Left cardiac atrium (tissue), 4 donors: ENCODE measurements at places on chromosomes 16 and 17.

DNA sequence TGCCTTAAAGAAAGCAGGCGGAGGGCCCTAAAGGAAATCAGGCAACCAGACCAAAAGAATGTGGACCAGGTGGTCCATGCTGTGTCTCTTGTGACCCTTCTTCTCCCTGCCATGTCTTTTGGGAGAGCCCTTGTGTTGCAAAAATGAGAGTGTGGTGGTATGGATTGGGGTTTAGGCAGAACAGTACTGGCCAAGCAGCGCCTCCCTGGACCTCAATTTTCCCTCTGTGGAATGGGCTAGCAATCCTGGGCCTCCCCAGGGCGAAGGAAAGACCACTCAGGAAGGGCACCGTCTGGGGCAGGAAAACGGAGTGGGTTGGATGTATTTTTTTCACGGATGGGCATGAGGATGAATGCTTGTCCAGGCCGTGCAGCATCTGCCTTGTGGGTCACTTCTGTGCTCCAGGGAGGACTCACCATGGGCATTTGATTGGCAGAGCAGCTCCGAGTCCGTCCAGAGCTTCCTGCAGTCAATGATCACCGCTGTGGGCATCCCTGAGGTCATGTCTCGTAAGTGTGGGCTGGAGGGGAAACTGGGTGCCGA, 7.6 kb upstream of the NLRC5 start:
- DNase-seq, result no peak

- no peak for DNase-seq
These were observed 11.0 kb downstream of the NATD1 start for GRCh38 chr17:21242026-21242697.

DNA sequence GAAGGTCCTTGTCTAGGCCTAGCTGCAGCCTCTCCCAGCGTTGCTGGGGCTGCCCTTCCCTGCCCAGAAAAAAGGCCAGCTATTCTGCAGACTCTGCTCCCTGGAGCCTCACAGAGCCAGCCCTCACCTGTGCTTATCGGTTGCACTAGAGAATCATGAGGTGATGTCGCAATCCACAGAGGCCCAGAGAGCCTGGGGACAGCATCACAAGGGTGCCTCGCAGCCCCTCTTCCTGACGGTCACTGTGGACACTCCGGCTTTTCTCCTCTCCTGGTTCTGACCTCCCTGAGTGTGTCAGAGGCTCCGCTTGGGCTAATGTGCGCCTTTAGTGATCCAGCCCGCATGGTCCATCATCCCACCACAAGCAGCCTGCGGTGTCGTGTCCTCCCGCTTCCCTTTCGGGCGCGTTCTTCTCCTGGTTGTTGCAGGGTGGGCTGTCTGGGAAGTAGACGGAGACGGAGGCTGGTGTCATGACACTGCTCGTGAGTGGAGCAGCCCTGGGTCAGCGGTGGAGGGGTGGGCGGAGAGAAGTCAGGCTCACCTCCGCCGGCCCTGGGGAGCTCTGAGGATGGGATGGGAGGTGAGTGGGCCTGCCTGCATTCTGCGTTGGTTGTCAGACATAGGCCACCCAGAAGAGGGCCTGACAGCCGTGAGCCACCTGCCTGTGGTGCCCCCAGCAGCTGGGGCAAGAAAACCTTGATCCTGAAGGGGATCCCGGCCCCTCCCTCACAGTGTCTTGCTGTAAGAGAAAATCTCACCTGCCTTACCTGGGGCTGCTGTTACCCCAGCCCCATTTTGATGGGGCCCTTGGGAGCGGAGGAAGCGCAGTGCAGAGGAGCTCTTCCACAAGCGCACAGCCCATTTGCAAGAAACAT, 165.9 kb upstream of the CHMP6 start:
- DNase-seq, result no peak

DNA sequence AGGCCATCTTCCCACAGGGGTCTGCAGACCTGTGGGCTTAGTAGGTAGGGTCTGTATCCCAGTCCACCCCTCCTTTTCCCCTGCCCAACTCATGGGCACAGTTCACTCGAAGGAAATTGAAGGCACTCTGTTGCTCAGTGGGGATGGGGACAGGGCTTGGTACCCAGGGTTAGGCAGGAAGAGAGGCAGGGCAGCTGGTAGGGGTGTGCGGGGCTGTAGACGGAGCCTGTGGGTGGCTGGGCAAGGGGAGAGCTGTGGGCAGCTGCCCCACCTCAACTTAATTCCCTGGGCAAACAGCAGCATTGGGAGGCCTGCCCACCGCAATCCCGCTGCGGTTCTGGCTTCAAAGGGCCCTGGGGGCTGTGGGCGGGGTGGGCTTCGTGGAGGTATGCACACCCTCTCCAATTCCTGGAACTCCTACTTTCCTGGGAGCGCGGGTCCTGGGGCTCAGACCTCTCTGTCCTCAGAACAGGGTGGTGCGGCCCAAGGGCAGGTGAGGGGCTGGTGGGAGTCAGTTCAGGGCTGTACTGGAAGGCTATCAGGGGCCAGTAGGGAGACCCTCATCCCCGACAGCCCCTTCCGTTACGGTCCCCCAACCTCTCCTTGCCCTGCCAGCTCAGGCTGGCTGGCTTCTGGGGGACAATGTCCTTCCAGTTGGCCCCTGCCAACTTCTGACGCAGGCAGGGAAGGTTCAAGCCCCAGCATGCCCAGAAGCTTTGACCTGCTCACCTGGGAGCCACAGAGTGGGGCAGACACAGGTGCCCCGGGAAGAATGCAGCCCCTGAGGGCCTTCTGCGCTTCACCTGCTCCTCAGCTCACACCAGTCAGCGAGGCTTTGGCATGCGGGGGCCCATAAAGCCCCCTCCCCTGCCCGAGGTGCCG, 9.1 kb downstream of the FOXJ1 start:
- no peak for DNase-seq

GRCh38 chr17:78935419-78936323, 10.5 kb upstream of the TIMP2 start:
- peak; percentile 78 for DNase-seq

GRCh38 chr17:28982131-28982793, 23.6 kb downstream of the SEZ6 start:
- DNase-seq, result no peak

GRCh38 chr16:17437127-17437720, 33.5 kb downstream of the XYLT1 start:
- no peak for DNase-seq

DNA sequence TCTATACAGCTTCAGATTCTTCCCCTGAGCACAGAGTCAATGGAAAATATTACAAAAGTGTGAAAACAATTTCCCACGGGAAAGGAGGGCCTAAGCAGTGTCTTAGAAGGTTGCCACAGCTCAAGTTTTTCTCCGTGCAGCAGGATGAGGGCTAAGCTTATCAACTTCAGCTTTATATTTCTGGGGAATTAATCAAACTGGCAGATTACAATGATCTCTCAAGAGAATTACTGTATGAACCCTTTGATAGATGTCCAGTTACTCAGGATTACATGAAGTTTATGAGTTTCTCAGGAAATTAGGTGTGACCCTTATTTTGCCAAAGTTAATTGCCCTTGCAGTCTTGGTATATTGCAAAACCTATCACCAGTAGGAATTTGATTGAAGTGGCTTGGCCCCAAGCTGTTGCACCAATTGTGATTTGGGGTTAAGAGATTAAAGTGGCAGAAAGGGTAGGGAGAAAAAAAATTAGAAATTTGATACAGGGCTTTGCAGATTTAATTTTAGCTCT, 298.4 kb downstream of the MAP2K6 start:
- no peak for DNase-seq
